Activated T-cell treated with anti-CD3 and anti-CD28 coated beads, Interleukin-2, amount 50 U/mL, for 72 hours (primary cell): ENCODE measurements at places on chromosomes 6 and 20. TPM values are rescaled to one million over a fixed set of nuclear protein-coding genes. Genes with fewer than 3 reads are reported as not detected.

SOBP gene
- 0.91 TPM for total RNA-seq

DNA sequence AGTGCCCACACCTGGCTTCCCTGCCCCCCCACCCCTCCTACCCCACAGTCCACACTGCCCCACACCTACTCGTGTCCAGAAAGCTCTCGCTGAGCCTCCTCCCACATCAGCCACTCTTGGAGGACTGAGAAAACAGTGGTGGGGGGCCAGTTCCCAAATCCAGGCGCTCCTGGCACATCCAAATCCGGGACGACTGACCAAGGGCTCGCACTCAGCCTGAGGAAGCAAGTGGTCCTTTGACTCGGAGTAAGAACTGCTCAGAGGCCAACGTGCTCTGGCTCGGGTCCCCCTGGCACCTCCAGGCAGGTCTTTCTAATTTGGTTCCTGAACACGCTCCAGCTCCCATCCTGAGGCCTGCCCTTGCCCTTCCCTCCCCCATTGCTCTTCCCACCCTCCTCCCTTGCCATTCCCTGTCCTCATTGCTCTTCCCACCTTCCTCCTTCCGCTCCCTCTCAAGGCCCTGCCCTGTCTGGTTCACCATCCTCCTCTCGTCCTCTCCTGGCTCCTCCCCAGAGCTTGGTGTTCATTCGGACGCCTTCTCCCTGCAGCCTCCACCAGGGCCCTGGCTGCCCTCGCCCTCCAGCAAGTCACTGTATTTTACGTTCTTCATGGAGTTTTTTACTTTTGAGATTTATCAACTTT, 83.6 kb downstream of the THBS2 start:
- H3K36me3 ChIP-seq: no peaks in the 10 kb centered on the region
- no peak for DNase-seq
- H3K4me1 ChIP-seq: no peaks in the 10 kb centered on the region
- H3K27ac ChIP-seq: no peak overlapping the region
- H3K4me3 ChIP-seq: no peak overlapping the region
- peaks cover under 1% of the 10 kb centered on the region for H3K27me3 ChIP-seq

GRCh38 chr6:54802775-54803634, 43.6 kb upstream of the FAM83B start:
- no peaks in the 10 kb centered on the region for H3K27me3 ChIP-seq
- no peaks in the 10 kb centered on the region for H3K36me3 ChIP-seq
- no peak for DNase-seq

DNA sequence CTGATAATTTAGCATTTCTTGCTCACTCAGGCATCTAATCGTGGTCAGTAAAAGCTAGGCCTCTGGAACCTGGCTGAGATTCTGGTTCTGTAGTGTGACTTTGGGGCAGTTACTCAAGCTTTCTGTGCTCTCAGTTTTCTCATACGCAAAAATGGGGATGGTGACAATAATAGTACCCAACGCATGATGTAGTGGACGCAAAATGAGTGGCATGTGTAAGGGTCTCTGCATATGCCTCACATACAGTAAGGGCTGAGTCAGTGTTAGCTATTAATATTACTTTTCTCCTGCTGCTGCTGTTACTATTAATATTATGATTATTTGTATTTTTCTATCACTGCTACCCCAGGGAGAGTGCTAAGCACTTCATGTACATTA, 686 bp downstream of the GINS1 start:
- no peak for DNase-seq
- H3K4me1 ChIP-seq: peaks cover 25% of the 10 kb centered on the region
- H3K36me3 ChIP-seq: peaks cover 13% of the 10 kb centered on the region
- peak overlapping the region; percentile 88 for H3K4me3 ChIP-seq

DNA sequence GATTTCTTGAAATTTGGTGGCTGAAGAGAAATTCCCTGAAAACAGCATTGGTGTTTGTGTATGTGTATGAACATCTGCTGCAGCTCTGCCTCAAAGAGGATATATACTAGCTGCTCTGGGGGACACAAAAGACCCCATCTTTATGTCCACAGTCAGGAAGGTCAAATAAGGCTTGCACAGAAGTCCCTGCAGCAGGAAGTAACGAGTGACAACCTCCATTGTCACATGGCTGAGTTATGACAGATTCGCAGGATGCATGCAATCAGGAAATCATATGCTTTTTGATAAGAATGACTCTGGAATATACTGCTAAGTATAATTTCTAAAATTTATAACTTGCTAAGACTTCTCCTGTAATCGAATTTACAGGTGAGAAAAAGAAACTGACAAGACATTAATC, 225.9 kb upstream of the CST7 start:
- DNase-seq: no peak
- peaks cover 5% of the 10 kb centered on the region for H3K4me1 ChIP-seq
- no peak overlapping the region for H3K27ac ChIP-seq
- no peaks in the 10 kb centered on the region for H3K36me3 ChIP-seq
- no peak overlapping the region for H3K4me3 ChIP-seq

DNA sequence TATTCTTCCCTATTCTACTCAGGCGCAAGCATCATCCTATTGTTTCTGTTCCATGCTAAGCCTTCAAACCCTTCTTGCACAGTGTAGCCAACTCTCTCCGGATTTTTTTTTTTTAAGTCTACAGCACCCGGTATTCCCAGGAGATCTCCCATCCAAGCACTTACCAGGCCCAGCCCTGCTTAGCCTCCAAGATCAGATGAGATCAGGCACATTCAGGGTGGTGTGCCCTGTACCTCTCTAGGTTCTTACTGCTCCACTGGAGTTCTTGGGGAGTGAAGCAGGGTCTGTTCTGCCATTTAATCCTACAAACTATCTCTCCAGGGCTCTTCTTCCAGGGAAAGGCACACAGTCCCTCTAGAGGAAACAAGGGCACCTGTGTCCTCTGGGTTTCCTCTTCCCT, 14.9 kb upstream of the NUP153 start:
- no peak overlapping the region for H3K27ac ChIP-seq
- H3K4me3 ChIP-seq: no peak overlapping the region
- DNase-seq: no peak

- H3K4me1 ChIP-seq: peaks cover 7% of the 10 kb centered on the region
- H3K36me3 ChIP-seq: no peaks in the 10 kb centered on the region
- no peaks in the 10 kb centered on the region for H3K27me3 ChIP-seq
Observed at GRCh38 chr20:64229507-64230061, 26.0 kb upstream of the PCMTD2 start.

DNA sequence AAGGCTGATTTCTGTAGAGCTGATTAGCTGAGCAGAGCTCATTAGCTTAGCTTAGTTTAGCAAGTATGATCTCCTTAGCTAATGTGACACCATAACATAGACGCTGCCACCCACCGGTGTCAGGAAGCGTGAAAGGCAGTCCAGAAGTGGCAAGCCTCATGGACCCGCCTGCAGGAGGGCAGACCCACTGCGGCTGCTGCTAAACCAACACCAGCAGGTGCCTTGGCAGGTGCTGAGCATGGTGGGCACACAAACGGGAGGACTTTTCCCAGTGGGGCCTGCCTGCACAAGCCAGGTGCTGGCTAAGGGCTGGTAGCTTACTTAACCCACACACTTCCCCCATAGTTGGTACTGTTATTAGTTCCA, 22.7 kb downstream of the ZDHHC14 start:
- DNase-seq: no peak
- H3K36me3 ChIP-seq: no peaks in the 10 kb centered on the region
- no peaks in the 10 kb centered on the region for H3K4me1 ChIP-seq
- H3K4me3 ChIP-seq: no peak overlapping the region
- no peak overlapping the region for H3K27ac ChIP-seq

DNA sequence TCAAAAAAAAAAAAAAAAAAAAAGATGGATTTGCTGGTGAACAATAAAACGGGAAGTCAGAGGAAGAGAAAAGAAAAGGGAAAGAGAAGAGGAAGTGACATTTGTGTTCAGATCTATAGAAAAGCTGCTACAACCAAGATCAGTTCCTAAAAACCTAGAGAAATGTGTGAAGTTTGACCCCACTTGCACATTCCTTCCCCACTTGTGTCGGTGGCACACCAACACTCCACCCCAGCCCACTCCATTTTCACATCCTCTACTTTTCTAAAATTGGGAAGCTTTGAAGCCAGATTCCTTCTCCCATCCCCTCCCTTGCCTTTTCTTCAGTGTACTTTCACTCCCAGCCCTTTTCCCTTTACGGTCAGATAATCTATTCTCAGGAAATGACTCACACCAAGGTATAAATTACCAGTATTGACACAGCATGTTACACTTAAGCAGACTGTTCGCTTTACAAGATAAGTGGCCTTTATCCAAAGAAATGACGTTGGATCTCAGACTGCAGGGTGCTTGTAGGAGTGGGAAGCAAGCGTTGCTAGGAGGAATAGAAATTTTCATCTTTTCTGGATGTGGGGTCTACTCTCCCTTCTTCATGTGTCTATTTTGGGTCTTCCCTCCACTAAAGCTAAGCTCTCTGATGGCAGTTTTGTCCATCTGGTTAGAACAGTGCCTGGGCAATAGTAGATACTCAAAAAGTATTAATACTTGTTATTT, 92.5 kb upstream of the ADGRF1 start:
- peak overlapping the region; percentile 24 for H3K4me3 ChIP-seq
- DNase-seq: no peak
- peaks cover 30% of the 10 kb centered on the region for H3K4me1 ChIP-seq

- no peak overlapping the region for H3K4me3 ChIP-seq
- no peak overlapping the region for H3K27ac ChIP-seq
- no peaks in the 10 kb centered on the region for H3K36me3 ChIP-seq
- DNase-seq: no peak
- H3K4me1 ChIP-seq: no peaks in the 10 kb centered on the region
Observed at GRCh38 chr6:14550822-14551221, 433.2 kb downstream of the CD83 start.

DNA sequence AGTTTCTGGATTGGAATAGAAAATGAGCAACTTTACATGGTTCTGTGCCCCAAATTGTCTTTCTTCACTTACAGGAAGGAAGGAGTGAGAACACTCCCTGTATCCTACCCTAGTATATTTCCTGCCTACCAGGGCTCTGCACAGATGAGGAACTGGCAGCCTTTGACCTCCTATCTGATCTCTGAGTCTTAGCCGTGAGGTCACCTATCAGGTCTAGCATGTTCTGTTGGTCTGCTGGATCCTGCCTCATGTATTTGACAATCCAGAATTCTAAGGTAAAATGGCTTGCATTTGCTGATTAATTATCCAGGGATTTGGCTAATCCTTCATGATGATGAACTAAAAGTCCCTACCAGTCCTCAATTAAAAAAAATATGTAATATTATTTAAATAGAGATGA, 35.0 kb upstream of the TRAM2 start:
- no peaks in the 10 kb centered on the region for H3K36me3 ChIP-seq
- no peaks in the 10 kb centered on the region for H3K4me1 ChIP-seq
- H3K27ac ChIP-seq: no peak overlapping the region
- H3K4me3 ChIP-seq: no peak overlapping the region

DNA sequence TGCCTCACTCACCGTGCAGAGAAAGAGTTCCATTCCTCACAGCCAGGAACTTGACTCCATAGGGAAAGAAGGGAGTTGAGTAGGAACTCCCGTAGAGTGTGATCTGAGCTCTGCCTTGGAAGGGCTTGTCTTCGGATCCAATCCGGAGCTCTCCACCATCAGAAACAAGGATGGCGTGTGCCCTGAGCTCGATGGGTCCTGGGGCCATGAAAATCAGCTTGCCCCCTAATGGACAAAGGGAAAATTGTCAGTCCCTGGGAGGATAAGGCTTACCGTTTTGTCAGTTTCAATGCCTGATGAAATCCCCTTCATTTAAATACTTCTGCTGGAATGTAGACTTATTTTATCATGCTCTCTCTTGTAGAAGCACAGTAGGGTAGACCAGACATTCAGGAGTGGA, 153.3 kb downstream of the PKHD1 start:
- H3K4me3 ChIP-seq: no peak overlapping the region
- no peaks in the 10 kb centered on the region for H3K36me3 ChIP-seq
- no peaks in the 10 kb centered on the region for H3K27me3 ChIP-seq
- no peak overlapping the region for H3K27ac ChIP-seq
- no peak for DNase-seq

PGBD1 gene
- total RNA-seq: 4.7 TPM

SEL1L2 gene
- not detected for total RNA-seq

- no peak overlapping the region for H3K27ac ChIP-seq
- H3K4me3 ChIP-seq: peak overlapping the region; percentile 58
- H3K36me3 ChIP-seq: no peaks in the 10 kb centered on the region
- DNase-seq: peak; percentile 2
- H3K4me1 ChIP-seq: no peaks in the 10 kb centered on the region
Observed at GRCh38 chr6:77650098-77650663, 2.7 kb upstream of the MEI4 start.

TMEM200A gene
- total RNA-seq: 0.67 TPM

FAM209B gene
- total RNA-seq: 1.7 TPM

DNA sequence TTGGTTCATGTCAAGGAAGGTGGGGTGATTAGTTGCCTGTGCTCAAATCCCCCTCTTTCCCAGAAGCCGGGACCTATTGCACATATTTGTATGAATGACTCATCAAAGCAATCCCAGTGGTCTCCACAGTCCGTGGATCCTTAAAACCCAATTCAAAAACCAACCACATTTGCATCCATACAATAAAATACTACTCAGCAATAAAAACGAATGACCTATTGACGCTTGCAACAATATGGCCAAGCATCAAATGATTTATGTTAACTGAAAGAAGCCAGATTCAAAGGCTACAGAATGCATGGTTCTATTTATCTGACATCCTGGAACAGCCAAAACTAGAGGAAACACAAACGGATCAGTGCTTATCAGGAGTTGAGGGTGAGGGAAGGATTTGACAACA, 275.4 kb downstream of the PTPRT start:
- H3K36me3 ChIP-seq: no peaks in the 10 kb centered on the region
- no peaks in the 10 kb centered on the region for H3K27me3 ChIP-seq
- DNase-seq: no peak
- no peaks in the 10 kb centered on the region for H3K4me1 ChIP-seq

DNA sequence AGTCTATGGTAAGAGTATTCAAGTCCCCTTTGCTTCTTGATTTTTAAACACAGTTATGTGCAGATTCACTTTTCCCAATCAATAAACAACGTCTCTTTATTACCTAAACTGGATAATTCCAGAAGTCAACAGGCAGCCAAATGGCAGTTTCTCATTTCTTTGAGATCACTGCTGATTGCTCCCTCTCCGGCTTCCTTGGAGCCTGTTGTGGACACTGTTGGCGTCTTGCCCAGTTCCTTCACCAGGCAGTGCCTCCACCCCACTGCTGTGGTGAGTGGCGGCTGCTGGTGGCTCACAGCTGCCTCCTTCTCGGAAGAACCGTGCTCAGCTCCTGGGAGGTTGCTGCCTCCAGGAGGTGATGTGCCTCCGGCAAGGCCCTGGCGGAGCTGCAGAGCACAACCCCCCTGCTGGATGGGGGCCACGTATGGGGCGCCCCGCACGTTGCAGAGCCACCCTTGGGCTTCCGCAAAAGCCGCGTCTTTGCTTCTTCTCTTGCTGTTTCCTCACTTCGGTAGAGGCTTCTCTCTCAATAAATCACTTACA, 105.1 kb upstream of the CNKSR3 start:
- no peak for DNase-seq
- H3K27ac ChIP-seq: no peak overlapping the region
- peaks cover 21% of the 10 kb centered on the region for H3K4me1 ChIP-seq
- no peak overlapping the region for H3K4me3 ChIP-seq
- H3K36me3 ChIP-seq: no peaks in the 10 kb centered on the region
